Dorsolateral prefrontal cortex (tissue), 122 donors: ENCODE measurements at places on chromosomes 12 and 14.

GRCh38 chr12:122874081-122874480 is 21.8 kb downstream of the VPS37B start:
- peak; percentile 8 for DNase-seq

DNA sequence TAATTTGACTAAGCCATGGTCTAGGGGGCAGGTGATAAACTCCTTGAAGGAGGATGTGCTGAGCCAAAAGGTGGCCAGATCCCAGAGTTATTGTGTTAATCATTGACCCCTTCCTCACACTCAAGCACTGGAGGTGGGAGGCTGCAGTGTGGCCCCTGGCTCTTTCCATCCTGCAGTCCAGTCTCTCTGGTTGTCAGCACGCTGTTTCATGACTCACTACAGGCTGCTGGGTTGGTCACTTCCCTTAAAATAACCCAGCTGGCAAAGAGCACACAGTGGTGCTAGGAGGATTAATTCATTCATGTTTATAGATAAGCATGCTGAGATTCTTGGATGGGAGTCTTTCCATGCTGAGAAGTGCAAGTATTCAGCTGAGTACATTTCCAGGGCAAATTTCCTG is 228.9 kb downstream of the ANO2 start:
- DNase-seq = no peak

GRCh38 chr12:100179252-100179651 is 21.4 kb upstream of the ACTR6 start:
- no peak for DNase-seq

DNA sequence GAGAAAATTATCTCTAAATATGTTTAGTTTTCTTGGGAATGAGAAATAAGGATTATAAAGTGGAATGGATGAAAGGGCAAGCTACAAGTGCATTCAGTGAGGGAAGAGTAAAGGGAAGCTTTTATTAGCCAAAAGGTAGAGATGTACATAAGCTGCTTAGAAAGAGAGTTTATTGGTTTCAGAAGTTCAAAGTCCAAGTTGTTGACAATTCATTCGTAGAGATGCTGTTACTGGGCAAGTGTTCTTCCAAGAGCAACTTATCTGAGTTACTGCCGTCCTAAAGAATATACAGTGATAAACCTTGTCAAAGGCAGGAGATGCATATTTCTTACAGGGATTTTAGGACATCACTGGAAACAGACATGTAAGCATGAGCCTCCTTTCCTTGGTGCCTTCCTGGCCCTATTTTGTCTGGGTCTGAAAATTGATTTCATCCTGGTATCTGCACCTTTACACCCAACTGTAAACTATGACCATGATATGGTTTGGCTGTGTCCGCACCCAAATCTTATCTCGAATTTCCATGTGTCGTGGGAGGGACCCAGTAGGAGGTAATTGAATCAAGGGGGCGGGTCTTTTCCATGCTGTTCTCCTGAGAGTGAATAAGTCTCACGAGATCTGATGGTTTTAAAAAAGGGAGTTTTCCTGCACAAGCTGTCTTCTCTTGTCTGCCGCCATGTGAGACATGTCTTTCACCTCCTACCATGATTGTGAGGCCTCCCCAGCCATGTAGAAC is 46.8 kb downstream of the TRMT5 start:
- DNase-seq = no peak

- DNase-seq = no peak
These were observed 87.8 kb upstream of the PDE3A start for GRCh38 chr12:20280515-20280914.

- no peak for DNase-seq
These were observed 35.6 kb downstream of the CCDC88C start for GRCh38 chr14:91381801-91382670.

GRCh38 chr14:69930780-69931379 is 51.7 kb downstream of the SMOC1 start:
- DNase-seq = no peak

GRCh38 chr12:1283316-1283715 is 292.3 kb downstream of the ERC1 start:
- DNase-seq = no peak

DNA sequence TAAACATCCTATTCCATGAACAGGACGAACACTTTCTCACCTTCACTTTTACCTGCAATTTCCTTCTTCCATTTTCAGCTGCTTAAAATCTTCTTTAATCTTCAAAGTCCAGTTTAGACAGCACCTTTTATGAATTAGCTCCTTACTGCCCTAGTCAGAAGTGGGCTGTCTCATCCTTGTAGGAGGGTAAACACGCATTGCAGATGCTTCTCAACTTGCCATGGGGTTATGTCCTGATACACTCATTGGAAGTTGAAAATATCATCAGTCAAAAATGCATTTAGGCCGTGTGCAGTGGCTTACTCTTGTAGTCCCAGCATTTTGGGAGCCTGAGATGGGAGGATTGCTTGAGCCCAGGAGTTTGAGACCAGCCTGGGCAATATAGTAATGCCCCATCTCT is 35.2 kb downstream of the HMGA2 start:
- no peak for DNase-seq

GRCh38 chr14:64114166-64114565 is 180.0 kb downstream of the ESR2 start:
- no peak for DNase-seq

GRCh38 chr14:29925101-29925722 is 2.4 kb downstream of the PRKD1 start:
- DNase-seq = no peak

GRCh38 chr14:57847706-57848105 is 18.2 kb downstream of the SLC35F4 start:
- DNase-seq = no peak

DNA sequence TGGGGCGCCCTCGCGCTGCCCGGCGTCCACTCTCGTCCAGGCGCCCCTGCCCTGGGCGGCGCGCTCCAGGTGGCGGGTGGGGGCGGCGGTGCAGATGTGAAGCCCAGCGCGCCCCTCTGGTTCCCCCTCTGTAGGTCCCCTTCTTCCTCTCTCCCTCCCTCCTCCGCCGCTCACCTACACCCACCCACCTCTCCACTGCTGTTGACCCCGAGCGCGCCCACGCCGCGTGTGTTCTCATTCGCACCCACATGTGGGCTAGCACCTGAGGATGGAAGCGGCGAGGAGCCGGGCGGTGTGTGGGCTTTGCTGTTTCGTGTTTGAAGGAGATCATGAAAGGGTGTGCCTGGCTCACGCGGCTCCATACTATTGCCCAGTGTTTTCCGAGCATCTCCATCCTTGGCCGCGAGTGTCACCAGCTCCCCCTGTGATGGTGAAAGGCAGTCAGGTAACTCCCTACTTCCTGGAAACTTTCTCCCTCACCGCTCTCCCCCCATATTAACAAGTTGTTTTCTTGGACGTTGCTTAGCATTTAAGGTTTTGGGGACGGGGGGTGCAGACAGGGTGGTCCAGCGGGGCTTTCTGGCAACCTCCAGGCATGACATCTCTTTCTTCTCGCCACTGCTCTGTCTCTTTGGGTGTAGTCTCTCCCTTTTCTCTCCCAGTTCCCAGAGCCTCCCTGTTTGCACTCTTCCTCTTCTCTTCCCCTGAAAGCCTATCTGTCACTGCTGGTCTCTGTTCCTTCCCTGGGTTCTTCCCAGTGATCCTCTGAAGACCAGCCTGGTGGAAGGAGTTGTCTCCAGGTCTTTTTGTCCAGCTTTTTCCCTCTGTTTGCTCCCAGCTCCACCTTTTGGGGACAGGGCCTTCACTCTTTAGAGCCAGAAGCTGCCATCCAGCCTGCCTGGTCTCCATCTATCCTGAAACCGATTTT is 1.6 kb downstream of the CACNA1C start:
- DNase-seq = peak; percentile 65

- DNase-seq = no peak
These were observed 6.1 kb upstream of the TMEM30B start for GRCh38 chr14:61287196-61287595.

- no peak for DNase-seq
These were observed 751 bp upstream of the HRK start for GRCh38 chr12:116881877-116882507.

DNA sequence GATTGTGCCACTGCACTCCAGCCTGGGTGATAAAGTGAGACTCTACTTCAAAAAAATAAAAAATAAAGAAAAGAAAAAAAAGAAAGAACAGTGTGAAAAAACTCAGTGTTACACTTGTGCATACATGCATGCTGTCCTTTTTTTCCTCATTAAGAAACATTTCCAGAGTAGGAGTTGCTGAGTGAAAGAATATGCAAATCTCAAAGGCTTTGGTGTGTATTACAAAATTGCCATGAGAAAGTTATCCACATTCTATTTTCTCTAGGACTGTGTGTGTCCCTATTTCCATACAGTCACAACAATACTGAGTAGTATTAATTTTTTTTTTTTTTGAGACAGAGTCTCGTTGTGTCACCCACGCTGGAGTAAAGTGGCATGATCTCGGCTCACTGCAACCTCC is 830 bp upstream of the A2ML1 start:
- no peak for DNase-seq

- DNase-seq = no peak
These were observed 293.5 kb downstream of the SLC6A15 start for GRCh38 chr12:84619053-84619571.

GRCh38 chr12:39122562-39123204 is 217.3 kb upstream of the CPNE8 start:
- DNase-seq = no peak

DNA sequence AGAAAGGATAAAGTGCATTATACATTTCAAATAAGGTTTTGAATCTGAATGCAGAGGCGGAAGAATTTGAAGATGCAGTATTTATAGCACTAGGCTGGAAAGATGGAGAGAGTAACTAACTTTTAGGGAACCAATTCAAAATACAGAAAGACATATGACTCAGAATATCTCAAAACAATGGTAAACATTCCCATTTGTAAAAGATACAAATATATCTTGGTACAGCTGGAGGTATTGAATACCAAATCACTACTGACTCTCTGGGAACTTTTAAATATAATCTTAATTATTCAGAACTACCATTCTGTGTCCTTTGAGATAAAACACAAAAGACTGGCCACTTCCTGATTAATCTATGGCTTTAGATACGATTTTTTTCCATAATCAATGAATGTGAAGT is 5.1 kb downstream of the CD69 start:
- no peak for DNase-seq

DNA sequence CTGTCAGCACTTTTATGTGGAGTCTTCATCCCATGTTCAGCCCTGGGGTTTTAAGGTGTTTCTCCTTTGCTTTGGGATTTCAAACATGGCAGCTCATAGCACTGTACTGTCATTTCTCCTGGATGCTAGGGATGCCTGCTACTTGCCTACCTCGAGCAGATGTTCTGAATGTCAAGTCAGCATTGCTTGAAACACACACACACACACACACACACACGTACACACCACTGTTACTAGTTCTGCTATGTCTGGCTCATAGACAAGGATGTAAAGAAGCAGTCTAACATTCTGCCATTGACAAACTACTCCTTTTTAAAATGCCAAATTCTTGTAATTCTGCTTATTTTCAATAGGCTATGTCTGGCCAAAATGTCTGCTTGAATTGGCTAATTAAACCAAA is 72.7 kb downstream of the SAMD4A start:
- no peak for DNase-seq

DNA sequence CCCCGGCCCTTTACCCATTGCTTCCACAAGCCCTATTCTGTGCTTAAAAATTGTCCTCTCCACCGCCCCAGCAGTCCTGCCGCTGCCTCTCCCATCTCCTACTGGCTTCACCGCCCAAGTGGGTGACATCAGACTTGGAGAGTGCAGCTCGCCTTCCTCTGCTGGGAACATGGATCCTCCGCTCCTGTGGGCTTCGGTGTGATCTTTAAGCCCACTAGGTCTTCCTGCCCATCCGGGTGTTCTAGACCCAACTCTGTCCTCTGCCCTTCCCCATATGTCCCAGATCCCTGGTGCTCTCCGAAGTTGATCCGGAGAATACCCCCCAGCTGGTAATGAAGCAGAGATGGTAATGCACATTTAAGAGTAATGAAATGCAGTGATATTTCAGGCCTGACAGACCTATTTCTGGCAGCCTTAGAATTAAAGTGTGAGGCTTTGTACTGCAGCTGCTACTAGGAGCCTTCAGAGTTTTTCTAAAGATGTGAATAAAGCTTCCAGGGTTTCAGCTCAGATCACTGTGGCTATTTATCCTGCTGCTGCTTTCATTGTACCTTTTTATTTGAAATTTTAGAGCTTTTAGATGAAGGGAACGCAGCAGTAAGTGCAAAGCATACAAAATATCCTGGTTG is 22.9 kb upstream of the CTDSP2 start:
- no peak for DNase-seq

DNA sequence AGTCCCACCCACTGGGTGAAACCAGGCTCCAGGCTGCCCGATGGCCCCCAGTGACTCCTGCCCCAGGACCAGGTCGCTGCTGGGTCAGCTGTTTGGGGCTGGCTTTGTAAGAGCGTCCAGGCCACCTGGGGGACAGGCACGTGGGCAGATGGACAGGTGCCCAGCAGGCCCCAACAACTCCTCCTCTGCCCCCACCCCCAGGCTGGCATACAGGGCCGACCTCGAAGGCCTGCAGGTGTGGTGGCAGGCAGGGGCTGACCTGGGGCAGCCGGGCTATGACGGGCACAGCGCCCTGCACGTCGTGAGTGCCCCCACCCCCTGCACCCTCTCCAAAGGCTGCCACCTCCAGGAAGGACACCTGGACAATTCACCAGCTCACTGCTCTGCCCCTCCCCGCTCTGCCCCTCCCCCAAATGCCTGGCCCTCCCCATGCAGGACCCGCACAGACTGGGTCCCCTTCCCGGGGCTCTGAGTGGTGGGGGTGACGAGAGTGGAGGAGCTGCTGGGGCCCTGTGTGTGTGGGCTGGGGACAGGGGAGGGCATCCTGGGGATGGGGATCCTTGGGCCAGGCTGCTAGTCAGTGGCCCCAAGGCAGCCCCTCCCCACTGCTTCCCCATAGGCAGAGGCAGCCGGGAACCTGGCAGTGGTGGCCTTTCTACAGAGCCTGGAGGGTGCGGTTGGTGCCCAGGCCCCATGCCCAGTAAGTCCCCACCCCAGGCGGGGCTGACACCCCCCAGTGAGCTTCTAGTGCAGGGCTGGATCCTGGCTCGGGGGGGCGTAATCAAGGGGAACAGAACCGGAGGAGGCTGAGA is 26.0 kb downstream of the ASPG start:
- no peak for DNase-seq

DNA sequence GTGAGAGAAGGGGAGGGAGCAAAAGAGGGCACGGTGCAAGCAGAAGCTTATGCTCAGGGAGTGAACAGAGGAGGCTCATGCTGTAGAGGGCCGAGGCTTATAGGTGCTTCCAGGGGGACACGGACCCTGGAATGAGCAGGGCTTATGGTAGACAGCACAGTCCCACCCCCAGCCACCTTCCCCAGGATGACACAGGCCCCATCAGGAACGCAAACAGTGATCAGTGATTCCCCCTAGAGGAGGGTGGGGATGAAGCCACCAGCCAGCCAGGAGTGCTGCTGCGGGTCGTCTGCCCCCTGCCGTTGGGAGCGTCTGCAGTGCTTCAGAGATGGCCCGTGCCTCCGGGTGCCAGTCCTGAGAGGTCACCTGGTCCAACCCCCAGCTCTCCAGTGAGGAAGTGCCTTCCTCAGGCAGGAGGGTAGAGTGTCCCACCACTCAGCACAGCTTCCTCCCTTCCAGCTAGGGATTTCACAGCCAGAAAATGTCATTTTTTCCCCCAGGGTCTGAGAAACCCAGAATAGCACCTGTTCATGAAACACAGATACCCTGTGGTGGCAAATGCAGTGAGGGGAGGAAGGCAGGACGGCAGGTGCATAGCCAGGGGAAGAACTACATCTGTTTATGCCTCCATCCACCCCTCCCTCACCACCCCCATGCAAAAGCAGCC is 60.7 kb downstream of the SLC6A12 start:
- DNase-seq = no peak

GRCh38 chr12:66107451-66107915 is 23.1 kb downstream of the LLPH start:
- no peak for DNase-seq
